ENCODE measurements at places on chromosomes 6 and 20.

GRCh38 chr6:3032986-3033385, 33.3 kb downstream of the NQO2 start:
- DNase-seq = no peak

- no peak for DNase-seq
These were observed 443.0 kb downstream of the PKHD1 start for GRCh38 chr6:51644426-51644825.

DNA sequence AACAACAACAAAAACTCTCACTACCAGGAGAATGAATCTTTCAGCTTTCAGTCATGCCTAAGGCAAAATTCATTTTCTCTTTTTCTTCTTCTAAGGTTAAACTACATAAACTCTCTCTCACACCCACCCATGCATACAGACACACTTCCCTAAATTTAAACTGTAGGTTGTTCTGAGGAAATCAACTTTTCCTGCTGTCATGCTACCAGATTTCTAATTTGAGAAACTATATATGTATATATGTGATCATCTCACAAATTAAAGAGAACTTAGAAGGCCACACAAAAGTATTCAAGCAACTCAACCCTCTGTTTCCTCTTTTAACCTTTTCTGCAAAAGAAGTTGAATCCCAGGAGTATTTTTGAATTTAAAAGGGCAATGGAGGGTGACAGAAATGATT, 532.5 kb downstream of the KIF16B start:
- no peak for DNase-seq

GRCh38 chr6:110265273-110265672, 85.0 kb downstream of the CDC40 start:
- no peak for DNase-seq

DNA sequence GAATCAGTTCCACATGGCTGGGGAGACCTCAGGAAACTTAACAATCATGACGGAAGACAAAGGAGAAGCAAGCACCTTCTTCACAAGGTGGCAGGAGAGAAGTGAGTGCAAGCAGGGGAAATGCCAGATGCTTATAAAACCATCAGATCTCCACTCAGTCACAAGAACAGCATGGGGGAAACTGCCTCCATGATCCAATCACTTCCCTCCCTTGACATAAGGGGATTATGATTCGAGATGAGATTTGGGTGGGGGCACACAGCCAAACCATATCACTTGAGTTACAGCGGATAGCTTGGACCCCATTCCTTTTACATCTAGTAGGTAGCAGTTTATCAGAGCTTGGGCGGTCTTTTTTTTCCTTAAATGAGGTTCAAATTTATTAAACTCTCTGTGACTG, 19.1 kb downstream of the AFDN start:
- DNase-seq = no peak

DNA sequence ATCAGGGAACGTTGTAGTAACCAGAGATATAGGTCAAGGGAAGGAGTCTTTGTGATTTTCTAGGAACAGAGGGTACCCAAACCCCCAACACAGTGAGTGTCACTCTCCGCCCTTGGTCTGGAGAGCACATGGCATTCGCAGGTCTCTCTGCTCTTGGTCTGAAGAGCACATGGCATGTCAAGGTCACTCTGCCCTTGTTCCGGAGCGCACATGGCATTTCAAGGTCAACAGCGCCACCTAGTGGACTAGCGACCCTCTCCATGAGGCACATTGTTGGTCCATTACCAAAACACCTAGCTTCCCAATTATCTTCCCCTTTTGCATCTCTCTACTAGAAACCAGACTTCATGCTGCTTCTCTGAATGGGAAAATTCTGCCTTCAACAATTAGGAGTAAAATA, 260.0 kb downstream of the C6orf118 start:
- peak; percentile 39 for DNase-seq

DNA sequence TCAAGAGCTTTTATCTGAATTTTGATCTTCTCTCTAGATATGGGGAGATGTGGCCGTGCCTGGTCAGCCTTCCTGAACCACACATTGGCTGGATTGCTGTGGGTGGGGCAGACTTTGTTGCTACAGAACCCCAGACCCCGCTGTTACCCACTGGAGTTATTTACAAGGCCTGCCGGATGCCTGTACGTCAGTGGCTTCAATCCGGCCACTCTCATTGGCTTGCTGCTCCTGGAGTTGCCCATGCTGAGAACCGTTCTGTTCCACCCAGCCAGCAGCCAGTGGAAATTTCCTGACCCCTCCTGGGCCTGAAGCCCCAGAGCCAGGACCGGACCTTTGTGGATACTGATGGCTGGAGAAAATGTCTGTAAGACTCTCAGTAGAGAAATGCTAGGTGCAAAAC, 101.9 kb downstream of the TFAP2C start:
- DNase-seq = no peak

- DNase-seq = no peak
These were observed 128.3 kb downstream of the TSHZ2 start for GRCh38 chr20:53100476-53100911.

GRCh38 chr6:110705543-110705942, 109.7 kb downstream of the CDK19 start:
- DNase-seq = no peak

- DNase-seq = no peak
These were observed 53.0 kb upstream of the UBR2 start for GRCh38 chr6:42510795-42511194.

GRCh38 chr20:4886771-4887527, 114.4 kb downstream of the SLC23A2 start:
- no peak for DNase-seq

DNA sequence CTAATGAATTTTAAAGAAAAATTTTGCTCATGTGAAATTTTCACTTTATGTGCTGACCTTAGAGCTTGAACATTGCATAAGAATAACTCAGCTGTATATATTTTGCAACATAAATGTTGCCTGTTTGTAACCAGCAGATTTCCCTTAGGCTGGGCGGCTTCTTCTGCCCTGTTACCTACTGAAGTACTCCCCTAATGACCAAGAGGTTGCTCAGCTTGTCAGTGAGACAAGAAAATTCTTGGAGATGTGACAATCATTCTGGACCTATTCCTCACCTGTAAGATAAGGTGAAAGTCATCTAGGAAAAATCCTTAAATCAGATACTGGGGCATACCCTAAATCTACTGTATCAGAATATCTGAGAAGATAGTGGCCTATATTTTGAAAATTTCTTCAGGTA, 1061.7 kb downstream of the KIF16B start:
- no peak for DNase-seq

DNA sequence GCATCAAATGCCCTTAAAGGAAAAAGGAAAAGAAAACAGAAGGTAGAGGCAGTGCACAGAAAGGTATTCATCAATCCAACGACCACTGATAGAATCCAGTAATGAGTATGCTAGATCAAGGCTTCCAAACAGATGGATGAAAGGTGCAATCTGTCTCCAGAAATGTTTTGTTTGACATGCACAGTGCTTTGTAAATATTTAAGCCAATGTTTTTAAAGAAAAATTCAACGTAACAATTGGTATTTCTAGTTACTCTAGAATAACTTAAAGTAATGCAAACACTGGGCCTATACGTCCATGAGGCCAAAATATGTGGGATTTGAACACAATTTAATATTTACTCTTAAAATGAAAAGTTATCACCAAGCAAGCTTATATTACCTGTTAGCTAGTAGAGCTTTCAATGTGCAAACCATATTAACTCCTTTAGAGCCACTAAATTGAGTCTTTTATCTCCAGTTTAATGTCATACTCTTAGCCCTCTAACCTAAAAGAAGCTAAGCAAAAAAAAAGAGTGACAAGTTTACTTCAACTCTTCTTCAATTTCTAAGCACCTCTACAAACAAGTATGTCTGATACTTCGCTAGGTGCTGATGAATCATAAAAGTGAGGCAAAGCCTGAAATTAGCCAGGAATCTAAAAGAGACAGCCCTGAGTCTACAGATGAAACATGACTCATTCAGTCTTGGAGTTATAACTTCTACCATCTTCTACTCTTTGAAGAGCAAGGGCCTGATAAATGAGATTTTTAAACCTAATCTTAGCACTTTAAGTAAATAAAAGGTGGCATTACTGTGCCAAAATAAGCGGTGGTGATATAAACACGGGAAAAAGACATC, 169.8 kb downstream of the PTPRK start:
- no peak for DNase-seq

GRCh38 chr6:34206726-34207125, 29.9 kb upstream of the HMGA1 start:
- no peak for DNase-seq

- no peak for DNase-seq
These were observed 111.1 kb downstream of the COL12A1 start for GRCh38 chr6:75094614-75095200.

- DNase-seq = no peak
These were observed 93.4 kb downstream of the HIVEP2 start for GRCh38 chr6:142851601-142852000.

DNA sequence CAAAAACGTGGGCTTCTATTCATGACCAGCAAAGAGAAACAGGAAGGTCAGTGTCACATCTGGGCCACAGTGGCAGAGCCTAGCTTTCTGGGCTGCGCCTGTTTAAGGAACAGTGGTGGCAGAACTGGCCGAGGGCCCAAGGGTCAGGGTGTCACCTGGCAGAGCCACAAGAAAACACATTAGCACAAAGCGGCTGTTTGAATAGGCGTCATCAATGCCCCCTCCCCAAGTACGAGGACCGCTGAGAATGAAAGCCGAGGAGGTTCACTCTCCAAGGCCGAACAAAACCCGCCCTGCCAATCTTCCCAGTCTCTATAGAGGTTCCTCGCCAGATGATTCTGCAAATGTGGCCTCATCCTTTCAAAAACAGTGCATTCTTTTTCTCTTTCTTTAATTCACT, 125.2 kb upstream of the TRAF3IP2 start:
- no peak for DNase-seq

DNA sequence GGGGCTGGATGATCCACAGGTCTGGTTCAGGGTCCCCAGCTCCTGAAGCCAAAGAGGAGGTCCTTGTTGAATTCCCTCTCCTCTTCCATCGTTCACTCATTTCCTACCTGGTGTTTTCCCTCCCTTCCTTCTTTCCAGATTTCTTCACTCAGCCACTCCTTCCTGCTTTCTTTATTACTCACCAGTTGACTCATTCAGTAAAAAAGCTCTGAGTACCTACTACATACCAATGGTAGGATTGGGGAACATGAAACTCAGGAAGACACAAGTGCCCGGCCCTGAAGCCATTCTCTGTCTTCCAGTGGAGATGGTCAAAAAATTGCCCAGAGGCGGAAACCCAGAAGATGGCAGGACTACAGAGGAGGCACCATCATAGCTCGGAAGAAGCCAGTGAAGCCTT, 11.9 kb upstream of the NSFL1C start:
- DNase-seq = no peak

- DNase-seq = no peak
These were observed 28.6 kb upstream of the CDKN1A start for GRCh38 chr6:36649701-36650484.

GRCh38 chr6:136326038-136326553, 36.5 kb upstream of the BCLAF1 start:
- peak; percentile 71 for DNase-seq

- peak; percentile 82 for DNase-seq
These were observed at the start of gene HLA-DMB for GRCh38 chr6:32940656-32941213. HLA-DMB (minus strand) TSS chr6:32941028; CDS start chr6:32940807, 221 bp downstream.

GRCh38 chr6:67449602-67450001, 1185.5 kb upstream of the ADGRB3 start:
- DNase-seq = no peak

DNA sequence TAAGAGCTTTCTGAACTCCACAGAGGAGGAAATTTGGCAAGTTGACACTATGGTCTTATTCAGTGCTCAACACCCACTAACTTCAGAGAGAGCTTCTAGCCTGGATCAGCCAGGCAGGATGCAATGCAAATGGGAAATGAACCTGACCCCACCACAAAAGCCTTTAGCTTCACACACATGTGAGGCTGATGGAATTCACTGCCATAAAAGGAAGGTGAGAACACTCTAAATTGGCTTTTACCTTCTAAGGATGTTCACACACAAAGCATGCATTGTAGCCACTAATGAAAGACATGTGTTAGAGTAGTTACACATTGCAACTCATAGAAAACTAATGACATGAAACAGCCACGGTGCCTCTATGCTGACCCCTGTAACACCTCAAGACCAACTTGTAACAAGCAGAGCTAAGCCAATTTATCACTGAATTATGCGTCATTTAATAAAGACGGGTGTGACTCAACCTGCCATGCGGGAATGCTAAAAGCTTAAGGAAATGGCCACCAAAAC, 262.1 kb downstream of the HACE1 start:
- no peak for DNase-seq

DNA sequence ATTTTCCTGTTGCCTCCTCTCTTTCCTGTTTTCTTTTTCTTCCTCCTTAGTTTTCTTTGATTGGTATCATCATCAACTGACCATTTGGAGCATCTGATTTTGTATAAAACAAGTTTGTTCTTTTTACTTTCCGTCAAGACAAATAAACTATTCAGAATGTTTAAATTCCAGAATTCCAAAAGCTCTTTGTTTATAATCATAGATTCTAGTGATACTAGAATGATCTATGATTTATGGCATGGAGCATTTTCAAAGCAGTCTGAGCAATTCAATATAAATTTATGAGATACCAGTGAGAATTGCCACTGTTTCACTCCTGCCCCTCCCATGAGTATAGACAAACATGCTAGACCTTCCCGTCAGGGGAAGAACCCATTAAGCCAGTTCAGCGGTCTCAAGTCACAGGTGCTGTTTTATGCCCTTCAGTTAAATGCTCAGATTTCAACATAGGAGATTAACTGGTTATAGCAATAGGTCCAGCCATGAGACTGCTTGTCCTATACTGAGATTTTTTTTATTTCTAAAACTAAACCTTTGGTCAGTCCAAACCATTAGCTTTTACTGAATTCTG, 60.7 kb downstream of the GRIK2 start:
- no peak for DNase-seq

DNA sequence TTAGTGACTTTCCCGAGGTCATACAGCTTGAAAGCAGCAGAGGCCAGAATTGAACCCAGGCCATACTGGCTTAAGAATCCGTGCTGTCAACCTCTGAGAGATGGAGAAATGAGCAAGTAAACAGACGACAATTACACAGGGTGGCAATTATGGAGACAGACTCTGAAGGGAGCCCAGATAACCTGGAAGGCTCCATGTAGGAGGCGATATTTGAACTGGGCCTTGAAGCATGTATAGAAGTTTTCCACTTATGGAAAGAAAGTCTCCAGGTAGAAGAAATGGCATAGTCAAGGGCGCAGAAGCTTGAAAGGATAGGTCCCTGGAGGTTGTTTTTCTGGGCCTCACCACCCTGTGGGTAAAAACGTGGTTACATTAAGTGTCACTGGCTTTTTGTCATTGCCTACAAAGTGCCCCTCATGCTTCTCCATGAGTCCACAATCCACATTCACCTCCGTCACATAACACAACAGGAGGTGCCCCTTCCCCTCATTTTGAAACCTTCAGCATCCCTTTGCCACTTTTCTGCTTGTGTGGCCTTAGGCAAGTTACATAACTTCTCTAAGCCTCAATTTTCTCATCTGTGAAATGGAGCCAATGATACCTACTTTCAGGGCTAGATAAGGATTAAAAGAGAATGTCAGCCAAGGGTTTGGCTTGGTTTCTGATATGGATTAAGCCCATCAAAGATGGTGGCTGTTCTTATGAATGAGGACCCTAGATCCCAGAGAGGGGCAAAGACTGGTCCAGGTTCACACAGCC, 5.9 kb upstream of the BPI start:
- DNase-seq = no peak
